ENCODE measurements at places on chromosomes 4 and X. TPM values are rescaled to one million over a fixed set of nuclear protein-coding genes. Genes with fewer than 3 reads are reported as not detected.

The EMD gene
- 42.0 TPM for total RNA-seq

The TEX13B gene
- not detected for total RNA-seq

The PWWP3B gene
- total RNA-seq, result not detected

The CXorf38 gene
- total RNA-seq, result 21.8 TPM

The CFAP299 gene
- total RNA-seq, result not detected

The GRIA3 gene
- total RNA-seq, result under 0.01 TPM

The TXK gene
- total RNA-seq, result 0.34 TPM

All from melanocyte of skin (primary cell).